ENCODE measurements at places on chromosomes 4 and X.

- no peak for DNase-seq
These were observed 732 bp downstream of the NLGN4X start for GRCh38 chrX:6227935-6228334.

DNA sequence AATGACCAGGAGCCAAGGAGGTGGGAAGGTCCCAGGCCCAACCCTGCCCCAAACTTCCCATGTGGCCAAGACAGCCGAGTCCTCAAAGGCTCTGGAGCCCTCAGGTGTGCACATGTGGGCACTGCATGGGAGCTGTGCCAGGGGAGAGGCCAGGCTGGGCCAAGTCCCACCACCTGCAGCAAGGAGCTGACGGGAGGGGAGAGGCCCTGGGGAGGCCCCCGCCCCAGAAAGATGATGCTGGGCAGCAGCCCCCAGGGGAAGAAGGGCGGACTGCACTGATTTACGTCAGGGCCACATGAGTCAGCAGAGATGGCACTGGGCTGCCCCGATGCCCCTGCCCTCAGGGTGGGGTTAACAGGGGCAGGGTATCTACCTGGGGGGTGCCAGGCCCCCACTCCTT lies 1.4 kb downstream of the L1CAM start:
- DNase-seq = peak; percentile 79

DNA sequence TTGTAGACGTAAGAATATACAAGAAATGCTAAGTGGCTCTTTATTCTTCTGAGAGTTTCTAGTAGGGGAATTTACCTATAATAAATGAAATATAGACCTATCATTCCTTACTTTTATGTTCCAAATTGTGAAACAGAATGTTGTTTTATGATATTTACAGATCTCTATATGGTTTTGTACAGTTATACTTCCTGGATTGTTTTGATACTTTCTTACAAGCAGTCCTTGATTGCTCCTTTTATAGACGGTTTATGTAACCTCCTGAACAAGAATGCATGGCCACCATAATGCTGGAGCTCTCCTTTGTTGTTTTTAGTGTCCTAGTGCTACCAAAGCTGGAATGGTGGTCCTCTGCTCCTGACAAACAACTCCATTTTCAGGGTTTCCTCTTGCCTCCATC lies 91.7 kb upstream of the RPA4 start:
- no peak for DNase-seq

- DNase-seq = no peak
These were observed 528.6 kb downstream of the IL15 start for GRCh38 chr4:142164767-142165500.

DNA sequence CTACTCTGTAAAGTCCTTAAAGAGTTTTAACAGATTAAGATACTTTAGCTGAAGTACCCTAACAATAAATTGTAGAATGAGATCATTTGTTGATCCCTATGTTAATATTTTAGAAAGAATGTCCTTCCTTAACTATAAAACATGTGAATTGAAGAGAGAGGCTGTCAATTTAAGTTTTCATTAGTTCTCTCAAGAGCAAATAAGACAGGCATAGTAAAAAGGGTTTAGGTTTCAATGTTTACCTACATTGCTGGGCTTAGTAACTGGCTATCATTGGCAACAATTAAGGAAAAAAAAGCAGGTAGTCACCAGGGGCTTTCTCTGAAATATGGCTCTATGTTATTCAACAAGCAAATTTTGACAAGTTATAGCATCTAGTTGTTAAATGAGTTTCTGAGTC lies 91.5 kb downstream of the ATRX start:
- no peak for DNase-seq

DNA sequence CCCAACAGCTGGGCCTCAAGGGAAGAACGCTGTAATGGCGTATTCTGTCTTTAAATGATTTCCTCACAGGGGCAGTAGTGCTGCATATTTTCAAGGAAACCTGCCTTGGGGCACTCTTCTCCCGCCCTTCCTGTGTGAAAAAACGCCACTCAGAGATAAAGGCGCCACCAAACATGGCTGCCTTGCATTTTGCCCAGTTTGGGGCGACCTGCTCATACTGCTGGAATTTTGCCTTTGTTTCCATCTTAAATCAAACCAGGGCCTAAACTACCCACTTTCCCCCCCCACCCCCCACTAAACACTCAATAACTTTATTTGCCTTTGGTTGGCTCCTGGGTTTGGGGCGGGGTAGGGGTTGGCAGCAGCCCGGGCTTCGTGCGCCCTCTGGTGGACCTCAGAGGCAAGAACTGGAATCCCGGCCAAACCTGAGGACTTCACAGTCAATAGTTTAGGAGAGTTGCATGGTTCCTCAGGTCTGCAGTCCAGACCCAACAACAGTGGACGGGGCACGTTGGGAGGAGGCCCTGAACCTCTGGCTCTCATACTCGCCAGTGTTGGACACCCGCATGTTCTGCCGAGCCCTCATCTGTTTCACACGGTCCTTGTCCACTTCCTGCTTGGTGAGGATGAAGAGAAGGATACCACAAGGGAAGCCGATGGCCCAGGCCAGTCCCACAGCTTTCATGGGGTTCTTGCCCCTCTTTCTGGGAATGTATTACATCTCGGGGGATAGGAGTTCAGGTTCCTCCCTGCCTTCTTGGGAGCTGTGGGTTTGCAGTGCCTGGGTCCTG lies 220.1 kb upstream of the STK26 start:
- DNase-seq = peak; percentile 46

DNA sequence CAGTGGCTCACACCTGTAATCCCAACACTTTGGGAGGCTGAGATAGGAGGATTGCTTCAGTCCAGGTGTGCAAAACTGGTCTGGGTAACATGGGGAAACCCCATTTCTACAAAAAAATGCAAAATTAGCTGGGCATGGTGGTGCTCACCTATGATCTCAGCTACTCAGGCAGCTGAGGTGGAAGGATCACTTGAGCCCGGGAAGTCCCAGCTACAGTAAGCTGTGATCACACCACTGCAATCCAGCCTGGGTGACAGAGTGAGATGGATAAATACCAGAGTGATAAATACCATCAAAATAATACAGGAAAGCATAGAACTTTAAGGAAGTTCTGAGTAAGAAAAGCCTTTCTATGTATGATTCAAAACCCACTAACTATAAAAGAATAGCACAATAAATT lies 52.8 kb downstream of the LRBA start:
- no peak for DNase-seq

DNA sequence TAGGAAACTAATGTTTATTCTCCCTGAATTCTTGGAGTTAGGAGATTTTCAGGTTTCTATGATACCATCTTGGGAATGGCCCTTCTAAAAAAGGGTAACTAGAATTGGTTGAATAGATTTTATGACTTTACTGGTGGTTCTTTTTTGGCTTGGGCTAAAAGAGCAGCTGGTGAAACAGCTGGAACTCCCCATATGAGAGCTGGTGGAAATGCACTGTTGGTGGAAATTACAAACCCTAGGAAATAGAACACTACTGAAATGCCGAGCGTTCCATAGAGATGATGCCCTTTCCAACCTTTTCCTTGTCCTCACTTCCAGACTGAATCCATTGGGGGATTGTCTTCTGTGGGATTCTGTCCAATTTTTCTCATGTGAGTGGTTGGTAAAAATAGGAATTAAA lies 139.5 kb downstream of the STIM2 start:
- no peak for DNase-seq

DNA sequence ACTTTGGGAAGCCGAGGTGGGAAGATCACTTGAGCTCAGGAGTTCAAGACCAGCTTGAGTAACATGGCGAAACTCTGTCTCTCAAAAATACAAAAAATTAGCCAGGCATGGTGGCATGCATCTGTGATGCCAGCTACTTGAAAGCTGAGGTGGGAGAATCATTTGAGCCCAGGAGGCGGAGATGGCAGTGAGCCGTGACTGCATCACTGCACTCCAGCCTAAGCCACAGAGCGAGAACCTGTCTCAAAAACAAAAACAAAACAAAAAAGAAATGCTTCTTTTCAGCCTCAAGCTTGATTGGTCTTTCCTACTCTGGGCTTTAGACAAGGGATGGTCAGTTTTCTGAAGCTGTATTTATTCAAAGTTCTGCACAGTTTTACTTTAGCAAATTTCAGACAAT lies 15.8 kb upstream of the DHRSX start:
- no peak for DNase-seq

DNA sequence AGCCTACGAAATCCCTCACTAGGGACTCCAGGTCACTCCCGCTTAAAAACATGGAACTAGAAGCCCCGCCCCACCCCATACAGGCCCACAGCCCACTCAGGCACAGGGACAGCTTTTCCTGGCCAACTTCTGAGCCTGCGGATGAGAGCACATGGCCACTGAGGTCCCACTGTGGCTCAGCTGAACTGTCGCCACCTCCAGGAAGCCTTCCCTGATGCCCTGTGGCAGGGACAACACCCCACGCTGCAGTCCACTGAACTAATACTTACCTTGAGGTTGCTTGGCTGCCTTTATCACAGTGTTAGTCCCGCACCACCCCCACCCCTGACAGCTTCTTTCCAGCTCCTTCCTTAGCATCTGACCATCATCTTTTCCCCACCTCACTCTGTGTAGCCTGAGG lies 39.3 kb upstream of the MAN2B2 start:
- DNase-seq = no peak

All from 8988T (cell line).